ENCODE measurements at places on chromosomes 5 and 9.

GRCh38 chr5:176732306-176732705 lies 78.1 kb upstream of the UNC5A start:
- peak; percentile 9 for DNase-seq

DNA sequence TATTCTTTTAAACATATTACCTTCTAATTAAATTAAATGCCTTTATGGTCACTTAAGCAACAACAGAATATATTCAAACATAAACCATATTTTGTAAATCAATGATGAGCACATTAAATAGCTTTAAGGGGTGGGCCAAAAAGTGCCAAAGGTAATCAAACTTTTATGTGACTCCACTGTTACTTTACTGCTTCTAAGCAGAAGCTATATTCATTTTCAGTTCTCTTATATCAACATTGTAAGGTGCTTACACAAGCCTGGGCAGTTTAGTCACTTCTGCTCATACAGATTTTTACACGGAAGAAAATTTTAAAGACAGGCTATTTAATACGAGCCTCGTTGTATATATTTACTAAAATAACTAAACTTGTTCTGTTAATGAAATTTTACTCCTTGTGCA lies 29.9 kb downstream of the RFX3 start:
- DNase-seq = no peak

- no peak for DNase-seq
Measured at GRCh38 chr5:73339711-73340110, 108.9 kb downstream of the FOXD1 start.

- DNase-seq = no peak
Measured at GRCh38 chr5:154986151-154986550, 27.4 kb upstream of the KIF4B start.

DNA sequence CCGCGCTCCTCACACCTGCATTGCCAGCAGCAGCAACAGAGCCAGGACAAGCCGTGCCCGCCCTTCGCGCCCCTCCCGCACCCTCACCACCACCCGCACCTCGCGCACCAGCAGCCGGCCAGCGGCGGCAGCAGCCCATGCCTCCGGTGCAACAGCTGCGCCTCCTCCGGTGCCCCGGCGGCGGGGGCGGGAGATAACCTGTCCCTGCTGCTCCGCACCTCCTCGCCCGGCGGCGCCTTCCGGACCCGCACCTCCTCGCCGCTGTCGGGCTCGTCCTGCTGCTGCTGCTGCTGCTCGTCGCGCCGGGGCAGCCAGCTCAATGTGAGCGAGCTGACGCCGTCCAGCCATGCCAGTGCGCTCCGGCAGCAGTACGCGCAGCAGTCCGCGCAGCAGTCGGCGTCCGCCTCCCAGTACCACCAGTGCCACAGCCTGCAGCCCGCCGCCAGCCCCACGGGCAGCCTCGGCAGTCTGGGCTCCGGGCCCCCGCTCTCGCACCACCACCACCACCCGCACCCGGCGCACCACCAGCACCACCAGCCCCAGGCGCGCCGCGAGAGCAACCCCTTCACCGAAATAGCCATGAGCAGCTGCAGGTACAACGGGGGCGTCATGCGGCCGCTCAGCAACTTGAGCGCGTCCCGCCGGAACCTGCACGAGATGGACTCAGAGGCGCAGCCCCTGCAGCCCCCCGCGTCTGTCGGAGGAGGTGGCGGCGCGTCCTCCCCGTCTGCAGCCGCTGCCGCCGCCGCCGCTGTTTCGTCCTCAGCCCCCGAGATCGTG lies 517 bp downstream of the KCNN2 start:
- DNase-seq = peak; percentile 4

DNA sequence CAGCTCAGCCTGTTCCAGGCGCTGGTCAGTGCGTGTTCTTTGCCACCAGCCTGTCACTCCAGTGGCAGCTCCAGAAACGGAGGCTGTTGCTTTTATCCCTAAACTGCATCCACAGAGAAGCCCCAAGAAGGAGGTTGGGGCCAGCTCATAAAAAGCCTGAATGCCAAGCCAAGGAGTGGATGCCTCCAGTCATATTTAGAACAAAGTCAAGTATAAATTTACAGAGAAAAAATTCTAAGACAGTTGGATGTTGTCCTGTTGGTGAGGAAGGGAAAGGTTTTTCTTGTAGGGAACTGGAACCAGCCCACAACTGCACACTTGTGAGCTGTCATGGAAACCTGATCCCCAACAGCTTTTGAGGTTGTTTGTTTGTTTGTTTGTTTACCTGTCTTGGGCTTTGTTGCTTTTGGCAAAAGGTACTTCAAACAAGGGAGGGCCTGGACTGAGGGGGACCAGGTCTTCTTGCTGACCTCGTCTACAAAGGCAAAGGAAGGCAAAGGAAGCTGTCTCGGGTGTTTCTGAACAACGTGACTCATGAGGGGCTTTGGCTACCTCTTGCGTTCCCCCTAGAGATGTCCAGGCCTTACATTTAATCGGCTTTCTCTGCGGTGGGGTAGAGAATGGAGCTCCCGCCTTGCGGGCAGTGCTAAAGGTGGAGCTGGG lies 36.7 kb downstream of the OLFML2A start:
- DNase-seq = no peak

DNA sequence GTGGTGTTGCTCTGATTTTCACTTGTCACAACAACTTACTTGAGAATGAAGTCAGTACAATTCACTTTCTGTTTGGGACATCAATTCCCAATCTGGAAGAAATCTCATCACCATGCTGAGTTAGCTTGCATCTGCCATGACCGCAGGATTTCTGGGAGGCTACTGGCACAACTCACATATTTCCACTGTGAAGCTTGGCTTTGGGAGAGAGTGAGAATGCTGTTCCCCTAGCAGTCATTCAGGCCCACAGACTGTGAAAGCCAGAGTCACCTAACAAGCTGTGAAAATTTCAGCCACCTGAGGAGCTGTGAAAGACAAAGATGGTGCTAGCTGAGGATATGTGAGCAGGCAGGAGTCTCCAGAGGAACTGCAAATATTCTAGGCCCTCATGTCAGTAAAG lies 365.2 kb upstream of the TUSC1 start:
- DNase-seq = no peak

- no peak for DNase-seq
Measured at GRCh38 chr5:79590396-79590999, 21.7 kb upstream of the TENT2 start.

GRCh38 chr5:166845044-166845443 lies 1446.4 kb upstream of the WWC1 start:
- DNase-seq = no peak
